PC-3 (cell line): ENCODE measurements at places on chromosomes 4 and X. TPM values are rescaled to one million over a fixed set of nuclear protein-coding genes. Genes with fewer than 3 reads are reported as not detected.

DNA sequence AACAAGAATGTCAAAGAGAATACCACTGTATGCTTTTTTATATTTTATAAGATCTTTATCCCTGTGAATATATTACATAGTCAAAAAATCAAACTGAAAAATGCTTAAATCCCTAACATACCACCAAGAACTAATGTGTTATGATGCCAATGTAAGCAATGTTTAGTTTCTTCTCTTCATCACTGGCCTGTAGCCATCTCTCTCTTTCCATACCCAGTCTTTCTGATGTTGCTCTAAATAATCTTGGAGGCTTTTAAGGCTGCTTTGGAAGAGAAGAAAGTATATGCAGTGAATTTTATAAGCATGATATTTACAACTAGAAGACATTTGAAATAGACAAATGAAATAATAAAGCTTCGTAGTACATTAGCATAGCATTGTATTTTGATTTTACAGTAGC lies 82.9 kb downstream of the NFKB1 start:
- DNase-seq: no peak

DNA sequence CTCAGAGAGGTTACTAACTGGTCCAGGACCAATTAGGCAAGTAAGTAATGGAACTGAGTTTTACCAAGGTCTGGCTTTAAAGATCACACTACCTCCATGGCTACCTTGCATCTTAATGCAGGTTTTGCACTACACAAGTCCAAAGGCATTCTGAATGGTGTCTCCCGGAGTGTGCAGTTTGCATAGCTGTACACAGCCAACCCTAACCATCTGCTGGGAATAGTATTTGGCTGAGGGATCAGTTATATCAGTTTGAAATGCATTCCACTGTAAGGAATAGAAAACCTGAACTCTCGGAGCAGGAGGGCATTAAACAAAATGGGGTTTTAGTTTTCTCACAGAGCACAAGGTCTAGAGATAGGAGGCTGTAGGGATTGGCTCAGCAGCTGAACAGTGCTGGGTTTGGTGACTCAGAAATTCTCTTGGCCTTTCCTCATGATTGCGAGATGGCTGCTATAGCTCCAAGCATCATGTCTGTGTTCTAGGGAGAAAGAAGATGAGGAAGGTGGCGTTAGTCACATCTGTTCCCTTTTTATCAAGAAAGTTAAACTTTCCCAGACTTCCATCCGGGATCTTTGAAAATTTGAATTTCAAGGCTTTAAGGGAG lies 177.1 kb downstream of the NHS start:
- DNase-seq: peak; percentile 10

DNA sequence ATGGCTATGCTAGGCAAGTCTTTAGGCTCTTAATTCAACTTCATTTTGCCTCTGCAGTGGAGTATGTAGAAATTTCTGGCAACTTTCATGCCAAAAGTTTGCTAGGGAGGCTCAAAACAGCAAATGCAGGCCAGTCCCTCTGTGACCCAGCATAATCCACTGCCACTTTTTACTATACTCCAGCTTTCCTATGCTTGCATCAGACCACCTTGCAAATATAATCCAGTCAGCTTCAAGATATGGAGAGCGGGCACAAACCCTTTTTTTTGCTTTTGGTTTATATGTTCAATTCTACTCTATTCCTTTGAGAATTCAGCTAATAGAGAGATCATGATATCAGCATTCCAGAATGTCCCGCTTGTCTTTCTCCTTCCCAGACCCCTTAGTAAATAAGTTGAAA lies 192.0 kb upstream of the PABPC4L start:
- no peak for DNase-seq

DNA sequence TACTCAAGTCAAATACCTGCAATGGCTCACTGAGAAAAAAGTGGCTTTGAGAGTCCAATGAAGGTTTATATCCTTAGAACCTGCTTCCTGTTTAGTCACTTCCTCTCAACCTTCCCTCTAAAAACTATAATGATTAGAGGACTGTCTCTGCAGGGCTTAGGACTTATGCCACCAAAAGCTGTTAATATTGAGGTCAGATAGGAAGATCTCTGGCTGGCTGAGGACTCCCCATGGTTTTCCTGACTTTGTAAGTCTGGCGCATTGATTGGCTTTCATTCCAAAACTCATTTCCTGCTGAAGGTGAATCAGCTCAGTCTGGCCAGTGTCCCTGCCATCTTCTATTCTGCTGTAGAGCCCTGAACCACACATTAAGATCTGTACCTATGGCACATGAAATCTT lies 140.9 kb upstream of the ANK2 start:
- DNase-seq: peak; percentile 3

CCDC160 gene
- 0.23 and 0.33 TPM in 2 replicates for total RNA-seq
